ENCODE measurements at places on chromosomes 7 and 10.

GRCh38 chr7:36637417-36637816 lies 86.9 kb downstream of the AOAH start:
- no peak for DNase-seq

- no peak for DNase-seq
Measured at GRCh38 chr7:156650042-156650441, 9.5 kb downstream of the RNF32 start.

DNA sequence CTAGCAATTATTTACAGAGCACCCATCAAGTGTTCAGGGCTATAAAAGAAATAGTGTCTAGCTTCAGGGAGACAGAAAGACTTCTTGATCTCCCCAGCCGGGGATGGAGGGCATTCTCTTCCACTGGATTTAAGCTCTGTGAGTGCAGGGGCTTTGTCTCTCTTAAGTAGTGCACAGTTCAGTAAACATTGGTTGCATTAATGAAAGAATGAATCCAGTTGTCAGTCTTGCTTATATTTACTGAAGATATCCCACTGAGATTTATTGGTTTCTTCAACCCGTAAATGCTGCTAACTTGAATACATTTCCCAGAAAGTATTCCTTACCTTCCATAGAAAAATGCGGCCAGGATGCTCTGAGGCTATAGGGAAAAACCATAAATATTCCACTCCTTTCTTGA lies 41.9 kb downstream of the AUTS2 start:
- DNase-seq = no peak

- no peak for DNase-seq
Measured at GRCh38 chr10:131853610-131853964, 47.2 kb upstream of the PPP2R2D start.

DNA sequence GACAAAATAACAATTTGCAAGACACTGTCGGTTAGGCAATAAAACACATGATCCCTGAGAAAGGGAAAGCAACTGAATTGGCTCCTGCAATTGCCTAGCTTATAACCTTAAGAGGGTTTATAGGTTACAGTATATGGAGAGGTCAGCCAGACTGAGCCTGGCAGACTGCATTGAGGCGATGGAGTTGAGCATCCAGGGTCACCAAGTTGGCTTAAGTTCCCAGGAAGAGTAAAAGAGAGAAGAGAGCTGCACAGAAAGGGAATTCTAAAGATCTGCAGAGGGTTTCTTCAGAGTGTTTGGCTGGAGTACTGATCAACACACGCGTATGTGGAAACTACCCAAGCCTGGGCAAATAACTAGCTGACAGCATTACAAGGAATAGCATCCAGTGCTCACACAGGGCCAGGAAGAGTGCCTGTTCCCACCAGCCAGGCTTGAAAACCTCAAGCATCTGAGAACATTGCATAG lies 11.2 kb downstream of the ANKMY2 start:
- DNase-seq = no peak

- DNase-seq = no peak
Measured at GRCh38 chr7:44264221-44264931, 61.0 kb downstream of the CAMK2B start.

GRCh38 chr10:89379103-89379502 lies 1.2 kb downstream of the IFIT1B start:
- no peak for DNase-seq

DNA sequence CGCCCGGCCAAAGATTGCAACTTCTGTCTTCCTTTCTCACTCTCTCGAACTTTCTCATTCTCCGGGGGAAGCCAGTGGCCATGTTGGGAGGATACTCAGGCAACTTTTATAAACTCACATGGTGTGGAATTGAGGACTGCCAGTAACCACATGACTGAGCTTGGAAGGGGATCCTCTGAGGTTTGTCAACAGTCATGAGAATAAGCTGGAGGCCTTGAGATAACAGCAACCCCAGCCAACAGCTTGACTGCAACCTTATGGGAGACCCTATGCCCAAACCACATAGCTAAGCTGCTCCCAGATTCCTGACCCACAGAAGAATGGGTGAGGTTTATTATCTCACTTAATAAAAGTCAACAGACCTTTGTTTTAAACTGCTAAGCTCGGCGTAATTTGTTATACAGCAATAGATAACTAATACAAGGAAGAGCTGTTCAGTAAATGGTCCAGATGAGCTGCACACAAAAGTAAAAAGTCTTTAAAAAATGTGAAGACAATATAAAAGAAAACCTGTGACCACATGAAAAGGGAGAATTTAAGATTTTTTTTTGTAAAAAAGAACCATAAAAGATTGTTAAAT lies 9.6 kb downstream of the SYPL1 start:
- no peak for DNase-seq

DNA sequence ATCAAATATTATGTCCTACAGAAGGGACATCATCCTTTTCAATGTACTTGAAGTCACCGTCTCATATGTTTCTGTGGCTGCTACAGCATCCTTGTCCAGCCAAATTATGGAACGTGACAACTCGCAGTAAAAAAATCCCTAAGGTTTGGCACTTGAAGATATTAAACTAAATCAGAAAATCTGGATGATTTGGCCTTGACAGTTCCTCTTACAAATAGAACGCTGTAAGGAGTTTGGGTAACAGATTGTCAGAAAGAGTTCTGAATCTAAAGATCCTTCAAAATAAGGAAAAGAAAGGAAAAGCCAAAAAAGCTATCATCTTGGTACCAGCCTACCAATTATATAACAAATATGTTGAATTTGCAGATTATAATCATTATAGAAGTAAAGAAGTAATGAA lies 21.0 kb downstream of the XRCC2 start:
- DNase-seq = no peak

DNA sequence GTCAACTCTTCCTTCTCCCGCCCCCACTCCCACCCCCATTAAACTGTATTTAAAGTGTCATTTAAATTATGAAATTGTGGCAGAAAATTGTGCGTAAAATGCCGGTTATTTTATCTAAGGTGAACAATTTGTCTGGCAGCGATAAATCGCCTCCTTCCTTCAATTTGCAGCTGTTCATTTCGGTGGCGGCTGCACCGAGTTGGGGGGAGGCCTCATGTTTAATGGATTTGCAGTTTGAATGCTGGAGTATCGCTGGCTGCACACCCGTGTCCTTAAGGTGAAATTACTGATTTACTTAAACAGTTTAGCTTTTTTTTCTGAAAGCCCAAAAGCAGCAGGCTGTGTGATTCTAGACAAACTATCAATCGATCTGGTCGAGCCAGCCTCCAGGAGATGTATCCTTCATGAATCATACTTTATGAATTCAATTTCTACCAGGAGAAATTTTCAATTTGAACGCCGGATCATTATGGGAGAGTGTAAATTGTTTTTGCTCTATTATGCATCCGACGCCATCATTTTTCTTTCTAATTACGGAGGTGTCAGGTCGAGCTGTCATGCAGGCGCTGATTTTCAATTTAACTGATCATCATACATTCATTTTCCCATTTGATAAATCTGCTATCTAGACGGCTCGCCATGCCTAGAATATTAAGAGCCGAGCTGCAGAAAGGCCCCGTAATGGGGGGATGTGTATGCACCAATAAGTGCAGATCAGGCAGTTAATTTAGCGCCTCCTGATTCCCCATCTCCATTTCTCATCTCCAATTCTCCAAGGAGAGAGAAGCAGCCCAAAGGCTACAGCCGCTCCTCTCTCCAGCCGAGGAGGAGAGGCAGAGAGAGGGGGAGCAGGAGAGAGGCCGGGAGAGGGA lies 6.5 kb downstream of the UNCX start:
- DNase-seq = no peak

DNA sequence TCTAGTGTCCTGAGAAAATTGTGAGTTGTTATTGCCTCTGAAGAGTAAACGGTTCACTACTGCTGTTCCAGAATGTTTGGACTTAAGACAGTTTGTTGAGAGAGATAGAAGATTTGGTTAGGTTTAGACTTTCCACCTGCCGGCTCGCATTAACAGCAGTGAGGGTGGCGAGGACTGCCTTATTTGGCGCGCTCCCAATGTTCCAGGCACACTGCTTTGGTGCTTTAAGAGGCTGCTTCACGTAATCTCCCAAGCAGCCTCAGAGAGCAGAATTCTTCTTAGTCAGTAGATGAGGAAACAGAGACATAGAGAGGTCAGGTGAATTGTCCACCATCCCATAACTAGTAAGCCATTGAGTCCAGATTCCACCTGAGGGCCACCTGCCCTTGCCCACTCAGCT lies 41.1 kb downstream of the GLRX3 start:
- DNase-seq = no peak

DNA sequence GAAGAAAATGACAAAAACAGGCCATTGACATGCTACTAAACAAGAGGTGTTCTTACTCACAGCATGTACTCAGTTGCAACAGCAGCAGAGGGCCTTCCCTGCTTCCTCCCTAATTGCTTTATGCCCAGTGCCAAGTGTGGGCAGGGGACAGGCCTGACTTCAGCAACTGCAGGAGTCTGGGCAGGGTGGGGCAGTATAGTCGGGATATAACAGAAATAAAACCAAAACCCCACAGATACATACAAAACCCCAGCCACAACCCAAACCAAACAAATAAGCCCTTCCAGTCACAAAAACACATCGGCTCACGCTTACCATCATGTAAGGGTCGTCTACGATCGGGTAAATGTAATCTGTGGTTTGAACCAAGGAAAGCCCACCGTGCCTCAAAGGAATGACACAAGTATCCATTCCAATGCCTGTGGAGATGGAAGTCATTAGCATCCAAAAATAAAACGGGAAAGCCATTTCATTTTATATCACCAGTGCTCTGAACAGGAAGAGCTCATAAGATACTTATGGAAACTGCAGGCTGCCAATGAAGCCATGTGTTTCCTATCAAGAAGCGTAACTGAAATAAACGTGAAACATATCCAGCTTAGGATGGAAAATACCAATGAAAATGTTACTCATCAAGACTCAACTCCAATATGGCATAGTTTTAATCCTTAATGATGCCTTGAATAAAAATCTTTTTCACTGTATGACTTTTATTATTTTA lies 9.5 kb downstream of the SEPHS1 start:
- DNase-seq = no peak

- DNase-seq = no peak
Measured at GRCh38 chr7:127873715-127874636, 157.3 kb downstream of the LRRC4 start.

DNA sequence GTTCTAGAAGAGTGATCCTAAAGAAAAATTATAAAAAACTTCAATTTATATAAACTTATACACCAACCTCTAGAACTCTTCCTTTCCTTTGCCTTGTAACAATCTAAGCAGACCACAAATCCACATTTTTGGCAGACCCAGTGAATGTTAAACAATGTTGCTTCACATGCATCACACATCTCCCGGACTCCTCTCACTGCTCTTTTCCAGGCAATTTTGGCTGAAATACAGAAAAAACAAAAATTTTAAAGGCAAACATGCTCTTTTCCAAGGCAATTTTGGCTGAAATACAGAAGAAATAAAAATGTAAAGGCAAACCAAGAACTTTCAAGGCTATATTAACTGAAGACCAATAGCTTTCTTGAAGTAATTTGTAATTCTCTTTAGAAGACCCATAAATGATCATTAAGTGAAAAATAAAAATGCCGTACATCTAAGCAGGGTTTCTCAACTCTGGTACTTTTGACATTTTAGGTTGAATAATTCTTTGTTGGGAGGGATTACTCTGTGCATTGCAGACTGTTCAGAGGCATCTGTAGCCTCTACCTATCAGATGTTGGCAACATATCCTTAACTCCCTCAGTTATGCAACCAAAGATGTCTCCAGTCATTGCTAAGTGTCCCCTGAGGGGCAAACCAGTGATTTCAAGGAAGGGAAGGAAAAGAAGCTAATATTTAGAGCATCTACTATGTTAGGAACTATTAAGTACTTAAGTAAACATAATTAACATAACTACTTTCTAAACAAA lies 64.4 kb downstream of the NRBF2 start:
- no peak for DNase-seq

DNA sequence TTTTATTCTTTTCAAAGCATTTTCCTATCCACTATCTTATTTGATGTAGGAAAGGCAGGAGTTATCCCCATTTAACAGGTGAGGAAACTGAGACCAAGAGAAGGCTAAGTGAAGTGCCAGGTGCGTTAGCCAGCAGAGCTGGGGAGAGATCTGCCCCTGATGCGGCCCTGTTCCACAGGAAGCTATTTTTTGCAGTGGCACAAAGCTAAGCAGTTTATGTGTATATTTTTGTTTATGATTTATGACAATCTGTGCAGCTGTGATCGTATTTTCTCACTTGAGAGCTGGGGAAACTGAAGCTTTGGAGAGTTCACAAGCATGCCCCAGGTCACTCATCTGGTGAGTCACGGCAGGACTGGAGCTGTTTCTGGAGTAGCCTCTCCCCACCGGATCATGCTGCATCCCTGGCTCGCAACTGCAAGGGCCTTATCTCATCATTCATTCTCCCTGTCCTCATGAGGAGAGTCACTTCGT lies 38.8 kb downstream of the SLC29A3 start:
- DNase-seq = no peak

DNA sequence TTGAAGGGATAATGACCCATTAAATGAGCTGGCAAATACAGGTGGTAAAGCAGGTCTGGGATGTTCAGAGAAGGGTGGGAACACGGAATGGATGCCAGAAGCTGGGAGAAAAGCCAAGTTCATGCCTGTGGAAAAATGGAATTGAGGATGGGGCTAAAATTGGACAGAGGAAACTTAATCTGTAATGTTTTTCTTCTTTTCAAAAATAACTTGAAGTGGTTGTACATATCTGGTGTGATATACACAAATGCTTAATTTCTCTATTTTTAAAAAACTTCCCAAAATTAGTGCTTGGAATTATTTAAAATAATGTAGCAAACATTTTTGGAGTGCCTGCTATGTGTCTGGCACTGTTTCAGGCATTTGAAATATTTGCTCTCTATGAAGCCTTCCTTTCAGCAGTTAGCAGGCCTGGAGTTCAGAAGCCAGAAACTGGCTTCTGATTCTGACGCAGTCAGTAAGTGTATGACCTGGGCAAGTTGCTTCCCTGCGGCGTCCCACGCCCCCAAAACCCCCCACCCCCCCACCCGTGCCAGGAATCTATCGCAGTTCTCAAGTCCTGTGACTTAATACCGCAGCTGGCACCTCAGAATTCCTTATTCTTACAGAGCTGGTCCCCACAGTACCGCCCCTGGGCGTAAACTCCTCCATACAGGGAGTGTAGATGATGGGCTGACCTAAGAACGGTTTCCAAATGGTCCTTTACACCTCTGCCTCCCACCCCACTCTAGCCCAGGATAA lies 828 bp upstream of the MALSU1 start:
- DNase-seq = no peak

- DNase-seq = no peak
Measured at GRCh38 chr10:84583501-84583900, 255.1 kb downstream of the CCSER2 start.

DNA sequence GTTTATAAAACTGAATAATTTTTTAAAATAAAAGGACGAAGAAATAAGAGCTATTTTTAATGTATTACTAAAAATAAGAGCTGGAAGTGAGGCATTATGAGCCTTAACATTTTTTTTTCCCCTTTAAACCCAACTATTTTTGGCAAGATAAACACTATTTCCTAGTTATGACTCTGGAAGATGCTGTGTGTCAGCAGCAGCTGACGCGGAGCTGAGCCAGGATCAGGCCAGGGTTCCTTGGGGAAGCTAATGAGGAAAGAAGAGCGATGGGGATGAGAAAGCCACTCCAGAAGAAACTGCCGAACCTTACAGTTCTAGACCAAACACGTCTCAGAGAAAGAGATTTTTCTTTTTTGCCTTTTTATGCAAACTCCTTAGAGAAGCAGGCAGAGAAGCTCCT lies 85.9 kb downstream of the USP6NL start:
- DNase-seq = no peak

Measured in CD4-positive, alpha-beta T cell treated with Interleukin-6 at 100 ng/mL for 8 hours (primary cell).